ENCODE measurements at places on chromosomes 11 and 22. TPM values are rescaled to one million over a fixed set of nuclear protein-coding genes. Genes with fewer than 3 reads are reported as not detected.

DNA sequence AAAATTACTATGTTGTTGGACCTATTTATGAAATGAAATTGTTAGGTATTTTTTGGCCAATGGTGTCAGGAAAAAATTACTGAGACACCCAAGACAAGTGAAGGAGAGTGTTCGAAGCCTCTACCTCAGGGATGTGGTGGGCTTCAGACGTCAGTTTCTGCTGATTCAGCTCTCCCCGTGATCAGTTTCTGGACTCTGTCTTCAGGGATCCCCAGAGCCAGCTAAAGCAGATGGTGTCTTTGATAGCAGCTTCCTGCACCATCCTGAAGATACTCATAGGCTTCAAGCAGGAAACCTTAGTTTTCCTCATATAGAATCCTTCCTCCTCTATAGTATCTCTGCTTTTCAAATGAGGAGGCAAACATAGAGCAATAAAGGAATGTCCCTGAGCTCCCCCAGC lies 7.4 kb downstream of the CD248 start:
- DNase-seq: no peak

The SHANK2 gene
- not detected for polyA plus RNA-seq

- DNase-seq: no peak
Observed at GRCh38 chr11:35549787-35550186, 24.4 kb upstream of the PAMR1 start.

DNA sequence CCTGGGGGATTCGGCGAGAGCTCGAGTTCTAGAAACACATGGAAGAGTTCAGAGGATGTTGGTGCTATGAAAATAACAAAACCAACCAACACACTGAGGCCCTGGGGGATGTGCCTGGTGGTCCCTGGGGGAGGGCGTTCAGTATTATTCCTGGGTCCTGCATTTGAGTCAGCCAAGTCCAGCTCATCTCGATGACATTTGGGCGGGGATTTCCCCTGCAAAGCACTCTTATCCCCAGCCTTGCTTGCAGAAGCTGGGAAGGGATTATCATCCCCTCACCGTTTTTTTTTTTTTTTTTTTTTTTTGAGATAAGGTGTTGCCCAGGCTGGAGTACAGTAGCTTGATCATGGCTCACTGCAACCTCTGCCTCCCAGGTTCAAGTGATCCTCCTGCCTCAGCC lies 2.1 kb upstream of the SMIM38 start:
- DNase-seq: no peak

DNA sequence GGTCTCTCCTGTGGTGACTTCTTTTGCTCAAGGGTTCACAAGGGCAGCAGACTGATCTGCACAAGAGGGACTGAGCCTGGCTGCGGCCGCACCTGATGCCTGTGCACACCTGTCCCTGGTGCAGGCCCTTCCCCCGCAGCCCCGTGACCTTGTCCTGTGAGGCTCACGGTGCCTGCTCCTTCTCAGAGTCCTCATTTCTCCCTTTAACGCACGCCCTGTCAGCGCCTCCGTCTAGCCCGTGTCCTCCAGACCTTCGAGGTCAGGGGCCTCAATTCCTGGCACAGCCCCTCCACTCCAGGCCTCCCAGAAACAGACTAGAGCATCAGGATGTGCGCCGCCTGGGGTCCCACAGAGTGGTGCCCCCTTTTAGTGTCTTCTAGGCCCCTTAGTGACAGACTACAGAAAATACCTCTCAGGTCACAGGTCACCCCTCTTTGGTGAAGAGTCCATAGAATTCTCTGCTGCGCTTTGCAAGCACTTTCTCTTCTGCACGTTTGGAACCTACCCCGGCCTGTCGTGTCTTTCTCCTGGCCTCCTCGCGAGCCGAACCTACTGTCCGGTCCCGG lies 1.0 kb upstream of the DRD4 start:
- DNase-seq: no peak

GRCh38 chr11:1382831-1383607 lies 6.7 kb upstream of the BRSK2 start:
- peak; percentile 85 for DNase-seq

The TRIM68 gene
- polyA plus RNA-seq: 3.0 TPM

DNA sequence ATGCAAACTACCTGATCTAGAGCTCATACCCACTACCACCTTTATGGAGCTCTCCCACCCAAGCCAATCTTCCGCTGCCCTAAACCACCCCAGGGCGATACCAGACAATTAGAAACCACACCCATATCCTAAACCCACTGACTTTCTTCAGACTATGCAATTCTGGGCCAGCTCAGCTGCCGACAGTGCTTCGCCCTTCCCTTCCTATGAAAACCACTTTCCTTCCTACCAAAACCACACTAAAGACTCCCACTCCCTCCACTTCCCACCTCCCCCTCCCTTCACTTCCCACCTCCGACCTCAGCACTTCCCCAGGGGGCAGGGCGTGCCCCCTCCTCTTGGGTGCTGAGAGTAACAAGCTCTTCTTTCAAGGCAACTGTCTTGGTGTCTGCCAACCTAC lies 25.1 kb downstream of the B3GAT1 start:
- no peak for DNase-seq

- no peak for DNase-seq
Observed at GRCh38 chr11:123187248-123187647, 7.8 kb downstream of the CLMP start.

DNA sequence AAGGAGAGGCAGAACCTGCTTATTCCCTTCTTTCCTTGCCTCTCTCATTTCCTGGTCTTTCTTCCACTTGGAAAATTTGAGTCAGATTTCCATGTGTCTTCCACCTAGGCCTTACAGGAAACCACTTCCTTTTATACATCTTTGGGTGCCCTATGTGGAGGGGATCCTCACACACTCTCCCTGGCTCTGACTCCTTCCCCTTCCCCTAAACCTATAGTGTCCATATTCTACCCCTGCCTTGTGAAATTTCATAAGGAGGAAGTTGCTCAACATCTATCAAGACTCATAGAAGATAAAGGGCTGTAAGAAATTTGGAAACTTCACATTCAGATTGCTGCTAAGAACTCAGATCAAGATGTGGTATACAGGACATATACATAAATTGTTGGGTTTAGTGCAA lies 20.4 kb downstream of the TUG1 start:
- peak; percentile 64 for DNase-seq

- DNase-seq: no peak
Observed at GRCh38 chr11:2580061-2580421, 119.8 kb downstream of the KCNQ1OT1 start.

The FADS2 gene
- polyA plus RNA-seq: 5.1 TPM

The UCP2 gene
- polyA plus RNA-seq: 665 TPM

GRCh38 chr11:26412955-26413354 lies 81.0 kb downstream of the ANO3 start:
- DNase-seq: no peak

DNA sequence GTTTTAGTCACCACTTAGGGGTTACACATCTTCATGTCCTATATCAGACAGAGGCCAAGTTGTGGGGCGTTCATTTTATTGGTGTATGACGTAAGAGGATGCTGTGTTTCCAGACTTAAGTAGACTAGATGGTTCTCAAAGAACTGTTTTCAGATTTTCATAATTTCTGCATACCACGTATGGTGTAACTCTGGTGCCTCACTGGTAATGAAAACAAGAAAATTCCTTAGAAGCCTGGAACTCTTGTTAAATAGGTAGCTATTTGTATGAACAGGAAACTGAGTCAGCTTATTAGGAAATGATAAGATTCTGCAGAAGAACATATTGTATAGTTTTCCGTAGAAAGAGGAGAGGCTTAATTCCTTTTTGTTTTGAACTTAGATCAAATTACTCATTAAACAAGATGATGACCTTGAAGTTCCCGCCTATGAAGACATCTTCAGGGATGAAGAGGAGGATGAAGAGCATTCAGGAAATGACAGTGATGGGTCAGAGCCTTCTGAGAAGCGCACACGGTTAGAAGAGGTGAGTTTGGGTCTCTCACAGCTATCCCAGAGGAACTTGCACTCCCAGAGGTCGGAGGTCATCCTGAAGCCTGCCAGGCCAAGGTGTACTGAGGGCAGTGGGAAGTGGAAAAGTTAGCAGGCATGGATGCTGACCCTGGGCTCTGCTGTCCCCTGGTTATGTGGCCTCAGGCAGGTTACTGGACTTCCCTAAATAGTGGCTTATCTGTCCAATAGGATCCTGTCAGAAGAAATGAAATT lies 3.9 kb downstream of the CDC45 start:
- DNase-seq: no peak

DNA sequence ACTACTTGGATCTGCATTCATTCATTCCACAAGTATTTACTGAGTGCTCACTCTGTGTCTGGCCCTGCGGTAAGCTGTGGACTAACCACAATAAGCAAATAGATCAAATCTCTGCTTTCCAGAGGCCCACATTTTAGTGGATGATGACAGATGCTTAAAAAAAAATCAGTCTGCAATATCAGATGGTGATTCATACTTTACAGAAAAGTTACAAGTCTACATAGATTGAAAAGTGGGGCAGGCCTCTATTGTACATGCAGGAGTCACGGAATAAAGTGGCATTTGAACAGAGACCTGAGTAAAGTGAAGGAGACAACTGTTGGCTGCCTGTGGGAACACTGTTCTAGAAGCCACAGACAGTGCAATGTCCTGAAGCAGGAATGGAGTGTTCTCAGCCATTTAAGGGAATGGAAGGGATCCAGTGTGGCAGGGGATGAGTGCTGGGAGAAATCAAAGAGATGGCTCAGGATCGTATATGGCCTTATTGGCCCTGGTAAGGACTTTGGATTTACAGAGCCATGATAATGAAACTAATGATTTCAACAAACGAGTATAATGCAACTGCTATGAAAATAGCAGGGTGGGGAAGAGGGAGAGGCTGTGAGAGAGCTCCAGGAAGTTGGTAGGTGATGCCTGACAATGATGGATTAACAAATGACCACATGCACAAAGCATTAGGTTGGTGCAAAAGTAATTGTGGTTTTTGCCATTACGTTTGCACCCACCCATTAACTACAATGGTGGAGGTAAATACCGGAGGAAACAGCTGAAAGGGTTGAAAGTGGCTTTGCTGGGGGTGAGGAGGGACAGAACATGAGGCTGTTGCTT lies 31.1 kb downstream of the TMEM45B start:
- DNase-seq: no peak

- no peak for DNase-seq
Observed at GRCh38 chr22:35379146-35379993, 1.5 kb upstream of the HMOX1 start.

The CYP2D6 gene
- polyA plus RNA-seq: 4.5 TPM

Data from CD14-positive monocyte (primary cell).